ENCODE measurements at places on chromosomes 16 and 17.

DNA sequence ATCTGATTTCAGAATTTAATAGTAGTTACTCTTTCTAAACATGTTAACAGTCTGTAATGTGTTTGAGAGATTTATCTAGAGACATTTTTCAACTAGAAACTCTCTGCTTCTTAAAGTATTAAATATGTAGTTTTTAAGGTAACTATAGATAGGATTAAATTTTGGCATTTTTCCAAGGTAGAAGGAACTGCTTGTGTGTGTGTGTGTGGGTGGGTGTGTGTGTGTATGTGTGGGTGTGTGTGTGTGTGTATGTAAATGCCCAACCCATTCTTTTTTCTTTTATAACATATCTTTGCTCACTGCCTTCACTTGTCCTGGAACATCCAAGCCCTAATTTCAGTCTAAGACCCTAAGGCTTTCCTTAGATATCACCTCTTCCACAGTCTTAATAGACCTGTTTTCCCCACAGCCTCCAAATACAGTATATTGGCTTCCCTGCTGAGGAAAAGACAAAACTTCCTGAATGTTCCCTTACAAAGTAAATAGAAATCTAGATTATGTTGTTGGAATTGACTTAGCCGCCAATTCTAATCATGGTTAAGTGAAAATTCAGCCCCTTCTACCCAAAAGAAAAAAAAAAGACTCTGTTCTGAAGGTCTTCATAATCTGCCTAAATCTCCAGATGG lies 33.5 kb downstream of the NUP93 start:
- no peak for DNase-seq

GRCh38 chr17:6551356-6551755 lies 5.0 kb downstream of the PITPNM3 start:
- no peak for DNase-seq

DNA sequence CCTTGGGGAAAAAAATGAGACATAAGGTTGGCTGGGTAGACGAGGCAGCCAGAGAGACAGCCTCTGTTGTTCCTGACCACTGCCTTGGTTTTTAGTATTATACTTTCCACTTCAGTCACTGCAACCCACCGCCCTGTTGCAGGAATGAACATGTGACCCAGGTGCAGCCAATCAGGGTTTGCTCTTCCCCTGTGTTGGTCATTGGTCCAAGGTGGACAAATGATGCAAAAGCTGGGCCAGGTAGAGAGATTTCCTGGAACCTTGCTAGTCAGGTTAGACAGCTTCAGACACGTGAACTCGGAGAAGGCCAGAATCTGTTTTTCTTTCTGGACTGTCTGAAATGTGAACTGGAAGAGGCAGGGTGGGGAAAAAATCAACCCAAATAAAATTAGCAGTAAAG lies 452.4 kb upstream of the RBFOX1 start:
- no peak for DNase-seq

GRCh38 chr17:35731239-35731916 lies at the start of gene RASL10B:
Gene RASL10B (plus strand): TSS chr17:35731639. CDS start chr17:35735185, 3,546 bp downstream.
- DNase-seq: peak; percentile 65

GRCh38 chr17:17778308-17779014 lies 58.3 kb downstream of the SREBF1 start:
- DNase-seq: peak; percentile 76

DNA sequence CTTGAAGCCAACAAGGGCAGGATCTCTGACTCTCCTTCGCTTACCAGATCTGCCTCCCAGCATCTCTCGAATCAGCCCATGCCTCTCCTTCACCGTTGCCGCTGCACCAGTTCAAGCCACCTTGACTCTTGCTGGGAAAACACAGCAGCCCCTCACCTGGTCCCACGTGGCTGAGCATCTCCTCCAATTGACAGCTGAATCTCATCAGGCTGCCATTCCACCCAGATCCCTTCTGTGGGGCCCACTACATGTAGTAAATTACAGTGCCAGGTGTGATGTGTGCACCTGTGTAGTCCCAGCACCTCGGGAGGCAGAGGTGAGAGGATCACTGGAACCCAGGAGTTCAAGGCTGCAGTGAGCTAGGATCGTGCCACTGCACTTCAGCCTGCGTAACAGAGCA lies 37.8 kb upstream of the C16orf78 start:
- no peak for DNase-seq

DNA sequence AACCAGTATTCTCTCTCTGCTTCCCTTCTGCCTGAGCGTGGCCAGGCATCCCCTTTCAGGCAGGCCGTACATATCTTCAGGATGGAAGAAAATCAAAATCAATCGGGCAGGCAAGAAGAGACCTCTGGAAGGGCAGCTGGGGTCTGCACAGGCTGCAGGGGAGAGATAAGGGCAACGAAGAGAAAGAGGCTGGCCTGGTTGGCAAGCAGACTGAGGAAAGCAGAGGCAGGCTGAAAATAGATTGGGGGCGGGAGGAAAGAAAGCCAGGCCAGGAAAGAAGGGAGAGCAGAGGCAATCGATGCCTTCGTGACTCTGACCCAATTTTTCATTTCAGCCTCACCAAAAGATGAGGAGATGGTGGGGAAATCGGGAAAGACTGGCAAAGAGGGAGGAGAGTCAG lies 18.1 kb downstream of the PIPOX start:
- no peak for DNase-seq

DNA sequence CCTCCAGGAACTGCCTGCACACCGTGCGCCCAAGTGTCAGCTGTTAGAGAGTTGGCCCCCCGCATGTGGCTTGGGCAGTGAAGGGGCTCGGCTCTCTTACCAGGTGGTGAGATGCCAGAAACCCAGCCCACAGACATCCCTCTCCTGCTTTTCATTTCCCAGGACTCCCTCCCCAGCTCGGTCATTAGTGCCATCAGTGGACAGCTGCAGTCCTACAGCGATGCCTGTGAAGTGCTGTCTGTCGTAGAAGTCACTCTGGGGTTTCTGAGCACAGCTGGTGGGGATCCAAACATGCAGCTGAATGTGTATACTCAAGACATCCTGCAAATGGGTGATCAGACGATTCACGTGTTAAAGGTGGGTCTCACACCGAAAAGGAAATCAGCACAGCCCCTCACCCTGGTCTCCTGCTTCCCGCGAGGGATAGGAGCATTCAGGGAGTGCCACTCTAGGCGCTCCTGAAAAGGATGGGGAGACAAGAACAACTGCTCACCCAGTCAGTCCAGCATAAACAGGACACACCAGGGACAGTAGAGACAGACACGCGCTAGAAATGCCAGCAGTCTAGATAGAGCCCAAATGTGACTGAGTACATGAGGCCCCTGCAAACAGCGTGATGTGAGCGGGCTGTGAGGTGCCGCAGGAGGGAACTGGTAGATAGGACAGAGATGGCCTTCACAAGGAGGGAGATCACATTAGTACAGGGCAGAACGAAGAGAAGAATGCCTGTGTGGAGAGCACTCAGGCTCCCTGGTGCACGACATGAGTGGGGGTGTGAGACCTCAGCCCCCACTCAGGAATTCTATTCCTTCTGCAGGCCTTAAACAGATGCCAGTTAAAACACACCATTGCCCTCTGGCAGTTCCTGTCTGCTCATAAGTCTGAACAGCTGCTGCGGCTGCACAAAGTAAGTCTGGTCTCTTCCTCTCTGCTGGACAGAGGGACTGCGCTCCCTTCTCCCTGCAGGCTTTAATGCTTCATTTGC lies 25.7 kb upstream of the ENDOV start:
- no peak for DNase-seq

- DNase-seq: no peak
These were observed 159.0 kb upstream of the MPHOSPH6 start for GRCh38 chr16:82328881-82329469.

- peak; percentile 45 for DNase-seq
These were observed 5.5 kb upstream of the SLC25A35 start for GRCh38 chr17:8300627-8301242.

DNA sequence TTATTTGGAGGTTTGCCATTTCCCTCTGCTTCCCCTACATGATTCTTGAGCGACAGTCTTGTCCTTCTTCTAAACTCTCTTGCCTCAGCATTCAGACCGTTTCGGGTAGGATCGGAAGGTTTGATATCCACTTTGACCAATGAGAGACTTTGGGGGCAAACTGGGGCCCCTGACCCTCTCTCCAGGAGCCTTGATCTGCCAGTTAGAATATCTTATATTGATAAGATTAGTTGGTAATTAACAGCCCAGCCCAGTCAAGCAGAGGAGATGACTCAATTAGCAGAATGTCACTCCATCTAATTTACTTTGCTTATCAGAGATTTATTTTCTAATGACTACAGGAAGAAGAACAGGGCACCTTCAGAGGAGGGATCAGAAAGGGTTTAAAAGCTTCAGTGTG lies 532.8 kb downstream of the XYLT1 start:
- DNase-seq: no peak

DNA sequence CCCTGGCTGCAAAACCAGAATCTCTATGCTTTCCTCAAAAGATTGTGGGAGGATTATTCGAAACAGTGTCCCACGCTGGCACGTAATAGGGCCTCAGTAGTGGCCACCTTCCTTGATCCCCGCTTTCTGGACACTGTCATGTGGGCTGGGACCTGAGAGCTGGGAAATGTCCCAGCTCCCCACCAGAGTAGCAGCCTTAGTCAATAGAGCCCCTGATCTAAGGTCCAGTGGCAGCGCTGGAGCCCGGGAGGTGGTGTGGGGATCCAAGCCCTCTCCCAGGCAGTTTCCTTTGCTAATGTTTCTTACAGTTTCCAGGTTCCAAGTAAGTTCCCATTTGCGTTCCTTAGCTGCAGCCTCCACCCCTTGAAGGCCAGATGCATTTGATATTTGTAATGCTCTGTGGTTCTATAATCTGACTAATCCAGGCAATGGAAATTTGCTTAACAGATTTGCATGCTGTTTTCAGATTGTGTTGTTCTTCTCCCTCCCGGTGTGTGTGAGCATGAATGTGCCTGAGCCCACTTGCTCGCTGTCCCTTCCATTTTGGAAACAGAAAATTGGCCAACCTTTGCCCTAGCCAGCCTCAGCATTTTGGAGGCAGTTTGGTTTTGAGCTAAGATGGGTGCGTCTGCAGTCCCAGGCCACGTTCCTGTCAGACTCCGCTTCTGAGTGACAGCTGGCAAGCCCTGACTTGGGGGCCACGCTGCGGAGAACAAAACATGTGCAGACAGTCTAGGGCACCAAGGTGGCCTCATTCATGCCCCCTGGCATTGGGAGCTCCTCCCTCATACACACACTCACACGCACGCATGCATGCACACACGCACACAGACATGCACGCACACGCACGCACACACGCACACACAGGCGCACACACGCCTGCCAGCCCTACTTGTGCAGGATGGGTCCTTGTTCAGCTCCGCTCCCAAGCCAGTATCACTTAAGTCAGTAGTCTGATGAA lies 69.4 kb downstream of the CCDC182 start:
- no peak for DNase-seq

- no peak for DNase-seq
These were observed 38.2 kb downstream of the GRB2 start for GRCh38 chr17:75367312-75367711.

DNA sequence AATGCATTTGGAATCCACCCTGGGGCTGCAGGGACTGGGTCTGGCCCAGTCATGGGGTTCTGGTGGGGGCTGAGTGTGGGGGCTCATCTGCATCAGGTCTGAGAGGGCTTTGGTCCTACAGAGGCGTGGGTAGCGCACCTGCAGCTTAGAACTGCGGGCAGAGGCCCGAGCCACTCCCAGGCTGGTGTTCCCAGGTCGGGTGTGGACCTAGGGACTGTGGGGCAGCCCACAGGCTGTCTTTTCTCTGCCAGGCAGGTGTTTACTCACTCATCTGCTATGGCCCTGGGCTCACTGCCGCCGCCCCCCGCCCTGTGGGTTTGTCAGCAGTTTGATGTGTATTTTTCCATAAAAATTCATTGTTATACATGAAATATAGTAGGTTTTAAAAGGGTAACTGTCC lies 27.0 kb upstream of the DOC2B start:
- DNase-seq: no peak

DNA sequence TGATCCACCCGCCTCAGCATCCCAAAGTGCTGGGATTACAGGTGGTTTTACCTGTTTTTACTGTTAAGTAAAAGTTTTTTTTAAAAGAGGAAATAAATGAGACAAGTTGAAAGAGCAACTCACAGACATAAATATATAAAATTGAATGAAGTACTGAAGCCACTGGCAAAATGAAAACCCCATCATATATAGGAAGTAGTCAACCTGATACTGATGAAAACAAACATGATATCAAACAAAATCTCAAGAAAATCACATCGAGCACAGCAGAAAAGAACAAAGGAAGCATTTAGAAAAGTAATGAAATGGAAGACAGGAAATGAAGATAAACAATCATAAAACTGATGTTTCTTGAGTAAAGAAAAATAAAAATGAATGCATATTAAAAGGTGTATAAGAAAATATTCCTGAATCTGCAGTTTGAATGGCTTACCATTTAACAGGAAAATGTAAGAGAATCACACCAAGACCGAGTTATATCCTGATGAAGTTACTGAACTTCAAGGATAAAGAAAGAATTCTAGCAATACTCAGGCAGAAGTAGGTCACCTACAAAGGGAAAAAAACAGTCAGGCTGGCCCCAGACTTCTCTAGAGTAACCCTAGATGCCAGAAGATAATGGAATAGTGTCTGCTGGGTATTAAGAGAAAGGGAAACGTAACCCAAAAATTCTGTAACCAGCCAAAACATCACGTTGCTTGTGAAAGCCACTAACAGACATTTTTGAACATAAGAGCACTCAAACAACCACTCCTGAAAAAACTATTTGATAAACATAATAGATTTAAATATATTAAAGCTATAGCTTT lies 31.5 kb downstream of the UBE2G1 start:
- DNase-seq: no peak

DNA sequence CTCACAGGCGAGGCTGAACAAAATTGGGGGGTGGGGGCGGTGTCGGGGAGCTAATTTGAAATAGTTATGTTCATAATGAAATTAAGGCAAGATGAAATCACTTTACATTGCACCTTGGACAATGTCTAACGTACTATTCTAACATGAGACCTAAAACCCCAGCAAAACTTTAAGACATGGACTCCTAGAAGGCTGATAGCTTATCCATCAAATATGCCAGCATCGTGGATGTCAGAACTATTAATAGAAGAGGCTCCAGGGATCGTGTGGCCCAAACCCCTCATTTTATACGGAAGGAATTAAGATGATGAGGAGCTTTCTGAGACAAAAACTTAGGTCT lies 279.6 kb downstream of the SOX9 start:
- no peak for DNase-seq

DNA sequence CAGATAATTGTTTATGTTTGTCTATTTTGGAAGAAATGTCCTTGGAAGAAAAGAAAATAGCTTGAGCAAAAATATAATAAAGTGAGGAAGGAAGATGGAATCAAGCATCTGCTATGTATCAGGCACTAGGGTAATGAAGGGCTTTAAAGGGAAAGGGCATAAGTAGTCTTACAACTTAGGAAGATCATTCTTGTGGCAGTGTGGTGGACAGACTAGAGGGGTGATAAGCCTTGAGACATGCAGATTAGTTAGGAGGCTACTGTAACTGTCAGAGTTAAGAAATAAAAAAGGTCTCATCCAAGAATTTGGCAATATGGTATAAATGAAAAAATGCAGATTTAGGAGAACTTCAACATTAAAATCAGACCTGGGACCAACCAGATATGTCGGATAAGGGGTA lies 14.9 kb downstream of the FAM222B start:
- no peak for DNase-seq

- no peak for DNase-seq
These were observed 364.0 kb upstream of the EEF2KMT start for GRCh38 chr16:5461574-5461973.

GRCh38 chr16:50881331-50881830 lies 139.5 kb downstream of the CYLD start:
- no peak for DNase-seq

- peak; percentile 69 for DNase-seq
These were observed 66.8 kb downstream of the DNAH3 start for GRCh38 chr16:21083729-21084268.

- no peak for DNase-seq
These were observed 100.6 kb downstream of the TANGO6 start for GRCh38 chr16:68943961-68944360.

All from heart right ventricle (tissue), 16 donors.